ENCODE measurements at places on chromosomes 5 and 9.

DNA sequence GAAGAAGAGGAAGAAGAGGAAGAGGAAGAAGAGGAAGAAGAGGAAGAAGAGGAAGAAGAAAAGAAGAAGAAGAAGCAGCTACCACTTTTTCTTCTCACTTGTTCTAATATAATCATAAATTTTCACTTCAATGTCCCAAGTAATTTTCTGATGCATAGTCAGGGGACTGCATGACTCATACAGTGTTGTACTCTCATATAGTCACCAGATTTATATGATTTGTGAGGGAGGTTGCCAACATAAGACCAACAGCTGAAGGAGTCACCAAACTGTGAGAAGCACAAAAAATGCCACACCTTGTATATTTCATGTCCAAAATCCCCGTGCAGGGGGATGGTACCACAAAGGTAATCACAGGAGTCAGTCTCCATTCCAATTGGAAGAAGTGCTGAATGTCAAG lies 32.7 kb upstream of the DMRTA1 start:
- DNase-seq = no peak

- no peak for DNase-seq
These were observed 110.5 kb downstream of the PHF2 start for GRCh38 chr9:93686880-93687236.

GRCh38 chr5:5141625-5142525 lies 1.7 kb downstream of the ADAMTS16 start:
- no peak for DNase-seq

- no peak for DNase-seq
These were observed 368.4 kb upstream of the ITGA1 start for GRCh38 chr5:52419357-52419756.

- DNase-seq = no peak
These were observed 20.9 kb upstream of the MAN2A1 start for GRCh38 chr5:109668668-109669422.

DNA sequence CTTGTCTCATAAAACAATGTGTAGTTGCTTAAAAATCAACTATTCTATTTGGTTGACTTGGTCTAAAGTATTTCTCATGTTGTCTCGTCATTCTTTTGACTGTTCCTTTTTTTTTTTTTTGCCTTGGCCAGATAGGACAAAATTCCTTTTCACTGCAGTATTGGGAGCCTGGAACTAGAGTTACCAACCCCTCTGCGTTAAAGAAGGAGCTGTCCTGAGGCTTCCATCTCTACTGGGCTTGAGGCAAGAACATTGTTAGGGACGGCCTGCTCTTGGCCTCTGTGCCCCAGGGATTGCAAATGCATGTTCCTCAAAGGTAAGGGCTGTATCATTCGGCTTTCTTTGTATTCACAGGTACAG lies 1.4 kb upstream of the NPR2 start:
- DNase-seq = no peak

- no peak for DNase-seq
These were observed 160.0 kb downstream of the C9orf152 start for GRCh38 chr9:110047955-110048402.

DNA sequence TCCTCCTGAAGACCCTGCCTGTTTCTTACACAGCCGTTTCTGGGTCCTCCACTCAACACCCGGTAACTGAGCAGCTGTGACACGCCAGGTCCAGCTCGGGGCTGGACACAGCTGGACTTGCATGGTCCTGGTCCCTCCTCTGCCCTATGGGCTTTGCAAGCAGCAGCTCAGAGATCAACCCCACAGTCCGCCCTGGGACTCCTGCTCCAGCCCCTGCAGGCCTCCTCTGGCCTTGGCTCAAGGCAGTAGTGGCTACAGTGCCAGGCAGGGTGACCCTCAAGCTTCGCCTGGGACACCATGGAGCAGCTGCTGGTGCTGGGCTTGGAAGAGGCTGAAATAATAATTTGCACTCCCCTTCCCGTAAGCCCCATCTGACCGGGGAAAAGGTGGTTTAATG lies 66.1 kb upstream of the OLFM1 start:
- no peak for DNase-seq

GRCh38 chr5:76489877-76490688 lies 87.0 kb downstream of the IQGAP2 start:
- DNase-seq = no peak

DNA sequence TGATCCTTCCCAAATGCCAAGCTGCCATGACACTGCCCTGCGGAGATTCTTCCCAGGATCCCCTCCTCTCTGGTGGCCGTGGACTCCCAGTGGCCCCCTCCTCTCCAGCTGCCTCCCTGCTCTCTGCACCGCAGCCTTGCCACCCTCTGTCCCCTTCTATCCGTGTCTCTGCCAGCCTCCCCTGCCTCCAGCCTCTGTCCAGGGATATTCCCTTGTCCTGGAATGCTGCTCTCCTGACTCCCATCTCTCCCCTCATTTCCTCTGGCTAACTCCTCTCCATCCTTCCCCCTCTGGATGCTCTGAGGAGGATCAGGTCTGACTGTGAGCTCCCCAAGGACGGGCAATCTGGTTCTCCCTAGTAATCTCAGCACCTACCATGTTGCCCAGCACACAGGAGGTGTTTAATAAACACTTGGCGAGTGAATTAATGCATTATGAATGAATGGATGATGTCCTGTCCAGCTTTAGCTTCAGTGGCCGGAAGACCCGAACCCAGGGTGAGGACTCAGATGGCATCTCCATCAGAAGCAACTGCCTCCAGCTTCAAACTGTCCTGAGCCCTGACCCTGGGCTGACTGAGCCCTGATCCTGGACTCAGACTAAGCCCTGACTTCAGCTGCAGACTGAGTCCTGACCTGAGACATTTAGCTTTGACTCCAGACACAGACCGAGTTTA lies 7.5 kb upstream of the CRB2 start:
- no peak for DNase-seq

- DNase-seq = no peak
These were observed 57.5 kb downstream of the HMGCS1 start for GRCh38 chr5:43255704-43256103.

DNA sequence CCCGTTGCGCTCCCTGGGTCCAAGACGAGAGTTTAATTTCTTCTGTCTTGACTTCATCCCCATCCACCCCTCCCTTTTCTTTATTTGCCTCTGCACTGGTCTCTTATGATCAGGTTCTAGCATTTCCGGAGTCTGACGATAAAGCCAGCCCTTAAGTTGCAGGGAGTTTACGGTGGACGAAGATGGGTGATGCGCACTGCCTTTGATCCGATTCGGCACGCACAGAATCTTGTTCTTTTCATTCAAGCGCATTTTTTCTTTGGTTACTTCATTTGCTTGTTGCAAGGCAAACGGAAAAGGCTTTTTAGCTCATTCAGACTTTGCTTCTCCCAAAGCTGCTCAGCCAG lies 488 bp upstream of the MCTP1 start:
- DNase-seq = no peak

Measured in stimulated activated CD4-positive, alpha-beta T cell treated with anti-CD3 and anti-CD28 coated beads, Interleukin-15, amount 100 ng/mL, for 1 hour (primary cell).